K562 (cell line): ENCODE measurements at places on chromosomes 2 and 18.

- DNase-seq = no peak
Observed at GRCh38 chr2:154437104-154437503, 261.4 kb upstream of the KCNJ3 start.

- no peak for DNase-seq
Observed at GRCh38 chr18:10514601-10515000, 11.2 kb upstream of the NAPG start.

GRCh38 chr2:16067037-16067406 is 126.7 kb downstream of the MYCN start:
- no peak for DNase-seq

- DNase-seq = no peak
Observed at GRCh38 chr18:10659594-10659993, 133.8 kb downstream of the NAPG start.

GRCh38 chr18:51234117-51235008 is 36.9 kb upstream of the MEX3C start:
- DNase-seq = no peak
